Left lung (tissue), 14 donors: ENCODE measurements at places on chromosomes 11 and 22.

GRCh38 chr11:126375726-126376125 lies 20.2 kb downstream of the ST3GAL4 start:
- DNase-seq = no peak

DNA sequence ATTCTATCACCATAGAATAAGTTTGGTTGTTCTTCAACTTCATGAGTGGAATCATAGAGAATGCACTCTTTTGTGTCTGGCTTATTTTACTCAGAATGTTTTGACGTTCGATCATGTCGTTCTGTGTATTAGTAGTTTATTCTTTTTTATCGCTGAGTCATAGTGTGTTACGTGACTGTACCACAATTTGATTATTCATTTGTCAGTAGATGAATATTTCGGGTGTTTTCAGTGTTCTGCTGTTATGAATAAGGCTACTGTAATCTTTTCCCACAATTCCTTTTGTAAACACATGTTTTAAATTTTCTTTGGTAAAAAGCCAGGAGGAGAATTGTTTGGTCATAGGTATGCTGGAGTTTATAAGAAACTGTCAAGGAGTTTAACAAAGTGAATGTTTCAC lies 279.9 kb upstream of the B3GAT1 start:
- DNase-seq = no peak

DNA sequence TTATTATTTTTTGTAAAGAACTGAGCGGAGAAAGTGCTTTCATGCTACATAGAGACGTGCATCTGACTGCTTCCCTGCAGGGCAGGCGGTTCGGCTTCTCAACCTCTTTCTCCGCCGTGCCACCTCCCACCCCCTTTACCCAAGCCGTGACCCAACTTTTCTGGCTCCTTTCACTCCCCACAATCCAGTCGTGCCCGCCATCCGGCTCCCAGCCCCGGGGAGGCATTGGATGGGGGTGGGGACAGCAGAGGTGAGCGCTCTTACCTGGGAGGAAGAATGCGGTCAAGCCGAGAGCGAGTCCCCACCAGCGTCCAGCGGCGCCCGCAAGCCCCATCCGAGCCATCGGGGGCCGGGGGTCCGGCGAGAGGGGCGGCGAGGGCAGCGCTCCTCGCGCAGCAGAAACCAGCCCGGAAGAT lies 781 bp downstream of the NECTIN1 start:
- DNase-seq = peak; percentile 83

DNA sequence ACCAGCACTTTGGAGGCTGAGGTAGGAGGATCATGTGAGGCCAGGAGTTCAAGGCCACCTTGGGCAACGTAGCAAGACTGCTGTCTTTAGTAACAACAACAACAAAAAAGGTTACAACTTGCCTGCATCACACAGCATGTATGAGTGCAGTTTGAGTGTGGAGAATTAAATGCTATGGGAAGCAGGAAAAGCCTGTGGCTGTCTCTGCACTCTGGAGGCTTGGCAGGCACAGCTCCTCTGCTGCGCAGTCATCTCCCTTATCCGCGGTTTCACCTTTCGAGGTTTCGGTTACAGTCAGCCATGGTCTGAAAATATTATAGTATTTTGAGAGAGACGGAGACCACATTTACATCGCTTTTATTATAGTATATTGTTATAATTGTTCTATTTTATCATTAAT lies 2.9 kb downstream of the MICAL2 start:
- no peak for DNase-seq

DNA sequence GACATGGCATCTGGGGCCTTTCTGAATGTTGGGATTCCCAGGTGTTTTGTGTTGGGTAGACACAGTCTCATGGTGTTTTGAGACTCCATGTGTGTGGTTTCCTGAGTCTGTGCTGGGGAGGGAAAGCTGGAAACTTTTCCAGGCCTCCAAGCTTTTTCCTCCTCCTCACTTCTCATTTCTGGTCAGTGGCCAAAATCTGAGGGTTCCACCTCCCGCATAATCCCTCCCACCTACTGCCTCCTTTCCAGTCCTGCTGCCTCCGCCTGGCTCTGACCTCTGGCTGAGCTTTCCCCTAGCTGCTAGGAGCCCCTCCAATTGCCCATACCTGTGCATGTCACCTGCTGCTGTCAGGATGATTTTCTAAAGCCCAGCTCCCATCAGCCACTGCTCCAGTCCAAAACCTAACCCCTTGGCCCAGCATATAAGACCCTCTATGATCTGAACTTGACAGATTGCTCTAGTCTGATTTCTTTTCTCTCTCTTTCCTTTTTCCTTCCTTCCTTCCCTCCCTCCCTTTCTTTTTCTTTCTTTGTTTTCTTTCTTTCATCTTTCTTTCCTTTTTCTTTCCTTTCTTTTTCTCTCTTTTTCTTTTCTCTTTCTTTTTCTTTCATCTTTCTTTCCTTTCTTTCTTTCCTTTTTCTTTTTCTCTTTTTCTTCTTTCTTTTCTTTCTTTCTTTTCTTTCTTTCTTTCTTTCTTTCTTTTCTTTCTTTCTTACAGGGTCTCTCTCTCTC lies 51.4 kb upstream of the NECTIN1 start:
- DNase-seq = no peak

DNA sequence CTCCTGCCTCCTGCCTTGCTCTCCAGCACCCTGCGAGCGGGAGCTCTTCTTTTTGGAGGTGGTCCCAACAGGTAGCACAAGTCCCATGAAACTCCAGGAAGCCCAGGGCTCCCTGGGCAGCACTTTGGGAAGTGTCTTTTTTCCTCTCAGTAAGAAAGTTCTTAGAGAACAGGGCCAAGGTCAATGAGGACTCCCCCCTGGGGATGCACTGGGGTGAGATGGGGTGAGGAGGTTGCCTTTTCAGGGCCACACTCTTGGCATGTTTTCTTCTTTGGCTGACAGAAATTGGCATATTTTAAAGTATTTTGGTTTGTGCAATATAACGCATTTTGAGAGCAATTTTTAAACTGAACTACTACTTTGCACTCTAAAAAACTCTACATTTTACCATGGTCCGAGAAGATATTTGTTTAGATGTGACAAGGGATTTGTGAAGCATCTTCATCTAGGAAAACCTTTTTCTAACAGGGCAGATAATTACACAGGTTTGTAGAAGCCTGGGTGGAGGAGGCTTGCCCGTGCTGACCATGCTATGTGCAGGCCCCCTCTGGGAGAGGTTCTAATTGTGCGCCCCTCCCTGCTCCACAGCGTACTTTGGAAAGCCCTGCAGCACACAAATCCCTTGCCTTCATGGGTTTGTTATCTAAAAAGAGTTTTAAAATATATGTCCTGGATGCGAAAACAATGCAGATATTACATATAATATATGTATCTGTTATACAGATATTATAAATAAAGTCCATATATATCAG lies 140.4 kb downstream of the WNT7B start:
- no peak for DNase-seq

DNA sequence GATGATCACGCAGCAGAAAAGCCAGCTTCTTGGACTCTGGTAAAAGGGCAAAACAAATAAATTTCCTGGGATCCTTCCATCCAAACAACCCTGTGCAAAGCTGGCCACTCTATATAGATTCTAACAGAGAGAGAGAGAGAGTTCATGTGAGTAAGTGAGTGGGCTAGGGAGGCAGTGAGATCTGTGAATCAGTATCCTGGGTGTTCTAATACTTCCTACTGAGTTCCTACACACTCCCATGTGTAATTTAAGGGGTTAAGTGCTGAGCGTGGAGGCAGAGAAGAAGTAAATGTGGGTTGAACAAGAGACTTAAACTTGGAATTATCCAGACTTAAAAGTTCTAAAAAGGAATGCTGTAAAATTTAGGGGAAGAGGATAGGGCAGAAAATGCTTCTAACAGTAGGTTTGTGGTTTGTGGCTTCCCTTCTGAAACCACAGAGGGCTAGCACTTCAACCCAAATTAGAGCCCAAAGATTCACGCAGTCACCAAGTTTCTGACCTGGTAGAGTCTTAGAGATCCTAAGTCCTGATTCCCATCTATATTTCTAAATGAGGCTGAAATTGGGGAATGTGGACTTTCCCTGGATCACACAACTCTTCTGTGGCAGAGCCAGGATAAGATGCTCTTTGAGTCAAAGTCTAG lies 413.9 kb downstream of the TENM4 start:
- no peak for DNase-seq

DNA sequence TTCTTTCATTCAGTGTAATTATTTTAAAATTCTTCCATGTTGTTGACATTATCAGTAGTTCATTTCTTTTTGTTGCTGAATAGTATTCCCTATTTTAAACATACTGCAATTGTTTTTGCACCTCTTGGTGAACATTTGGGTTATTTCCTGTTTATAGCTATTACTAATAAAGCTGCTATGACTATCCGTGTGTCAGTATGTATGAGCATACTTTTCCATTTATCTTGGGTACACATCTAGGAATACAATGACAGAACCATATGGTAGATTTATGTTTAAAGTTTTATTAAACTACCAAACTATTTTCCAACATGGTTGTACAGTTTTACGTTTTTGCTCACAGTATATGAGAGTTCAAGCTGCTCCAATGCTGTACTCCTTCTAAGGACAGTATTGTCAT lies 22.0 kb upstream of the FIBIN start:
- no peak for DNase-seq

DNA sequence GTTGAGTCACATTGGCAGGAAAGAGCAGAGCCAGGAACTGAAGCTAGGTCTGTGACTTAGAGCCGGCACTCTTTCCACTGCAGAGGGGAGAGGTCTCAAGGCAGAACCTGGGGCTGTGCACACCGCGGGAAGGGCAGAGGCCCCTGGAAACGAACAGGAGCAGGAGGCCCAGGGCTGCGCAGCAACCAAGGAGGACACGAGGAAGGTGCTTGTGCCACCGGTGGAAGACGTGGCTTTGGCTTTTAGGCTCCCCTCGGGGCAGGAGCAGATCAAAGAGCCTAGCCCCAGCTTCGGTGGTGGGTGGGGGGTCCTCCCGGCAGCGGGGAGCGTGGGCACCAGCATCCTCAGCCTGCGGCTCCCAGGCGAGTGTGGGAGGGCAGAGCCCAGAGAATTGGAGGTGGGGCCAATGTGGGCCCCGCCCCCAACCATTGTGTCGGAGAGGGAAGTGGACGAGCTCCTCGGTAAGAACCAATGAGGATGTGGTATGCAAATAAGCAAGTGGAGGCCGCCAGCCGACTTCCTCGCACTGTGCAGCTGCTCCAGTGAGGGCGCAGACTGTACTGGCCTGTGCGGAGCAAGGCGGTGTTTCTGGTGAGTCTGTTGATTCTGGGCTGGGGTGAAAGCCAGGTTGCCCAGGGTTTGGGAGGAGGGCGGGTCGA lies at the start of gene CCDC116:
CCDC116 (plus strand) TSS at position 524 of the 659 bp plus-strand sequence. CDS start 422 bp downstream, outside the sequence.
- DNase-seq = no peak

DNA sequence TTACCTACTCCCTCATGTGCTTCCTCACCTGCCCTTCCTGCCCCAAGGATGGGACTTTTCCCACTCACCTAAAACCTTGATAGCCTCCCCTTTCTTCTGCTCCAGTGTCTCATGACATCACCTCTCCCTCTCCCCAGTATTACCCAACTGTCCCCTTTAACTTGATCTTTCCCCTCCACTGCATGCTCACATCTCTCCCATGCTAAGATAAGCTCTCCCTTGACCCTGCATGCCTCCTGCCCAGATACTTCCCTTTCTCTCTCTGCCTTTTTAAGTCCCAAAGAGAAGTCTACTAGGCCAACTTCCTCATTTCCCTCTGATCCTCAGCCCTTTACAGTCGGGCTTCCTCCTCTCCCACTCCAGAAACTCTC lies 14.8 kb downstream of the CD3E start:
- no peak for DNase-seq
